SJSA1 (cell line): ENCODE measurements at places on chromosomes 5 and 9. TPM values are rescaled to one million over a fixed set of nuclear protein-coding genes. Genes with fewer than 3 reads are reported as not detected.

GRCh38 chr5:158209219-158209908 is 350.4 kb upstream of the CLINT1 start:
- H3K4me1 ChIP-seq = no peaks in the 10 kb centered on the region
- H3K4me3 ChIP-seq = no peak overlapping the region
- H3K27ac ChIP-seq = no peak overlapping the region
- no peak for DNase-seq

GRCh38 chr9:116391306-116391900 is 237.8 kb downstream of the PAPPA start:
- H3K27me3 ChIP-seq = no peaks in the 10 kb centered on the region
- peaks cover 41% of the 10 kb centered on the region for H3K4me1 ChIP-seq
- no peak overlapping the region for H3K4me3 ChIP-seq
- H3K27ac ChIP-seq = peak overlapping the region; percentile 90
- H3K36me3 ChIP-seq = peaks cover 10% of the 10 kb centered on the region

DNA sequence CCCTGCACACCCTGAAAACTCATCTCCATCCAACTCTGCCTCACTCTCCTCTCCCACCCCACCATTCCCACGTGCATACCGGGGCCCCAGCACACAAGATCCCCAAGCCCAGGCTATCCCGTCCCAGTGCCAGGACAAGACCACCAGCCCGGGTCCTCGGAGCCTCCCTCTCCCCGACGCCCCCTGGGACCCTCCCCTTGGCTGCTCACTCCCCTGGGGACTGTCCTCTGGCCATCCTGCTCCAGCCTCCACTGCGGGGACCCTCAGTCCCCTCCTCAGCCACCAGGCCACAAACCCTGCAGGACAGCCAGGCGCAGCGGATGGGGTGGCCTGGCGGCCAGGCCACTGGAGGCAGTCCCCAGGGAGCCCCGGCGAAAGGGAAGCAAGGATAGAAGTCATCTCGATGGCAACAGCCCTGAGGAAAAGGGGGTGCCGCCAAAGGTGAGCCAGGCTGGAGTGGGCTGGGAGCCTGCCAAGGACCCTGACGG is 62.8 kb downstream of the C9orf50 start:
- H3K27me3 ChIP-seq = no peaks in the 10 kb centered on the region
- peaks cover 18% of the 10 kb centered on the region for H3K4me1 ChIP-seq
- H3K36me3 ChIP-seq = no peaks in the 10 kb centered on the region
- H3K4me3 ChIP-seq = no peak overlapping the region

The NR2F1 gene
- 3.6 and 6.2 TPM in 2 replicates for total RNA-seq

DNA sequence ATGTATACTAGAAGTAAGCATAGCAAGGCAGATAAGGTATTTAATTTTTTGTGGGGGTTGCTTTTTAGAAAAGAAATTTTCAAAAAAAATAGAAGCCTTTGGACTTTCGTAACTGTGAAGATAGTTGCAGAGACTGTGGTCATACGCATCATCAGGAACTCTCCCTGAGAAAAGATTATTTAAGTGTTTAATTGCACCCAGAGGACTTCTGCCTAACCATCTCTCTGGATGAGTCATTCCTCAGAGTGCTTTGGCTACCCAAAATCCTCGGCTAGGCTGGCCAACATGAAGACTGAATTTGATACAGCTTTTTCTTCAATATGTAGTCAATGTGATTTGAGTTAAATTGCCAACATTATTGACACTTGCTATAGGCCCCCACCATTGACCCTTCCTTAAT is 296.4 kb downstream of the TLR4 start:
- no peak overlapping the region for H3K27ac ChIP-seq
- H3K36me3 ChIP-seq = no peaks in the 10 kb centered on the region
- H3K4me3 ChIP-seq = no peak overlapping the region
- no peaks in the 10 kb centered on the region for H3K4me1 ChIP-seq
- DNase-seq = no peak
- H3K27me3 ChIP-seq = no peaks in the 10 kb centered on the region

DNA sequence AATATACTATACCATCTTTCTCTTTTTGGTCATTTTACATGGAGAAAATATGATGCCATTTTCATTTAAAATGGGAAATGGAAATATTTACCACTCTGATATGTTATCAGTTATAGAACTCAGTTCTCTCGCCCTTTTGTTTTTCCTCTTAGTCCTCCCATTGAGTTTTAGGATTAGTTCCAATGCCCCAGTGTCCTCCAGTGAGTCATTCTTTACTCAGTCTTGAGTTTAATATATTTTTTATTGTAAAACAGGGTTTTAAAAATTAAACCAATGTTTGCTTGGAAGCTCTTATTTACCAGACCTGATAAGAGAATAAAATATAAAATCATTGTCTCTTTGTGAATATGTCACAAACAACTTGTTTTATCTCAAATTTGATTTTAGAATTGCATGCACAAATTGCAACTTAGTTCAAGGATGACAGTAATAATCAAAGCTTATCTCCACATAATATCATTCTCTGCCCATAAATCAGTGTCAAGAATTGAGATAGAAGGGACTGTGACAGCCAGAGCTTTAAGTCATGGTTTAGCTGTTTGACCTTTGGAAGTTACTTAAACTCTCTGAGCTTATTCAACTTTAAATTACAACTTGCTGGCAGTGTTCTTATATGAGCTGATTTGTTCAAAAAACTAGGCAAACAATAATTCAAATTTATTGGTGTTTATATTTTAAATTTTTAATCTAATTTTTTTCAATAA is 166.4 kb downstream of the PAM start:
- H3K27me3 ChIP-seq = no peaks in the 10 kb centered on the region
- no peak overlapping the region for H3K4me3 ChIP-seq
- H3K4me1 ChIP-seq = peaks cover 13% of the 10 kb centered on the region
- H3K27ac ChIP-seq = no peak overlapping the region
- H3K36me3 ChIP-seq = peaks cover 22% of the 10 kb centered on the region

The FAT2 gene
- under 0.01 TPM in 1 of 2 replicates, not detected in the other for total RNA-seq
